Progenitor cell of endocrine pancreas (in vitro differentiated cells): ENCODE measurements at places on chromosomes 3 and 15.

DNA sequence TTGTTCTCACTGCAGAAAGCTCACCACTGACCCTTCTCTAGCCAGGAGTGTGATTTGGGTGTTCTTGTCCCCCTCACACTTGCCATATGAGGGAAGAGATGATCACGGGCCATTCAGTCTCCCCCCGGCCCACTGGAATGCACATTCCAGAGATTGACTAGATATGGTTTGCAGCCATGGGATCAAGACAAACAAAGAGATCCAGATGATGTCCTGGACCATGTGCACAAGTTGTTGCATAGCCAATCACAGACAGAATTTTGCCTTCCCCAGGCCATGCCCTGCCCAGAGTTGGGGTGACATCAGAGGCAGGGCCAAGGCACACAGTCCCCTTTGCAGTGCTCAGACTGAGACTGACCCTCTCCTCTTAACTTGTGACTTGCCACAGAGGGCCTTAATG is 14.8 kb downstream of the MUC13 start:
- no peak for DNase-seq

- no peak for DNase-seq
These were observed 143.7 kb upstream of the KCNMB2 start for GRCh38 chr3:178392511-178392926.

GRCh38 chr15:101338502-101339057 is 43.5 kb upstream of the SNRPA1 start:
- no peak for DNase-seq

GRCh38 chr3:159609625-159610024 is 379.0 kb upstream of the IL12A start:
- no peak for DNase-seq

DNA sequence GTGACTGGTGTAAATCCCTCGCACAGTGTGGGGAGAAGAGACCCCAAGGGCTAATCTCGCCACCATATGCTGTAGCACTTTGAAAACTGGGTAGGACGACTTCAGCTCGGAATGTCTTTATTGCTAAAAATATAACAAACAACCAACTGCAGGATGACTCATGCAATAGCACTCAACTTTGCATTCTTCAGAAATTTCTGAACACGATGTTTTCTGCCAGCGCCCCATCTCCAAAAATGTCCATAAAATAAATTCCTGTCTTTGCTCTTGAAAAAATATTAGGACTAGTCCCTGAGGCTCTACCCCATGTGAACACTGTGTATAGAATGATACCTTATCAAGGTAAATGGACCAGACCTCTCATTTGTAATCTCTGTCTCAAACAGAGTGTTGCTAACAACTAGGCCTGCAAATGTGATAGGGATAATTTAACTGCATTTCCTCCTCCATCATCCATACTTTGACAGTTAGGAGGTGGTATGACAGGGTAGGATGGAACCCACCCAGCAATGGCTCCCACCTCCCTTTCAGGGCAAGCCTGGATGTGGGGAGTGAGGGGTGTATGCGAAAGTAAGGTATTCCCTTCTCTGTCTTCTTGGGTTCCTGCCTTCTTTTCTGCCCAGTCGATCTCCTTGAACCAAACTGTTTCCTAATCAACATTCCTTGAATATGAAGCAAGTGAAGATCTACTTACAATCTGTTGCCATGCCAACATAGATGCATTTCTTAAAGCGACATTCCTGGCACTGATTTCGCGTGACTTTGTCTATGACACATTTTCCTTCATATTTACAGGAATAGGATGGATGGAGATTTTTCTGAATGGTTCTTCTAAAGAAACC is 201.1 kb downstream of the NR1D2 start:
- DNase-seq: no peak

GRCh38 chr3:52279596-52279995 is 1.1 kb upstream of the WDR82 start:
- no peak for DNase-seq

DNA sequence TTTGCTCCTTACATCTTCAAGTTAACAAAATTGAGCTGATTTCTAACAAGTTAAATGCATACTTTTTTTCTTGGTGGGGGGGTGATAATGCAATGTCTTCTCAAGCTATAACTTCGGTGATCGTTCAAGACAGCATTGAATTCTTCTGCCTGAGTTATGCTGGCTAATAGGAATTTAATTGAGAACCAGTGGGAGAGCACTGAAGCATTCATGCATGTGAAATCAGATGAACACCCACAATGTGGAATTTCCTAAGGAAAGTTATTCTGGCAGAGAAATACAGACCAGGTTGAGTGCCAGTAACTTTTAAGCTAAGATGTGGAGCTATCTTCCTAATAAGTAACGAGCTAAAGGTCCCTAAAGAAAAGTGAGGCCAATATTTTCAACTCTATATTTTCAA is 3.0 kb downstream of the SPATA16 start:
- no peak for DNase-seq

DNA sequence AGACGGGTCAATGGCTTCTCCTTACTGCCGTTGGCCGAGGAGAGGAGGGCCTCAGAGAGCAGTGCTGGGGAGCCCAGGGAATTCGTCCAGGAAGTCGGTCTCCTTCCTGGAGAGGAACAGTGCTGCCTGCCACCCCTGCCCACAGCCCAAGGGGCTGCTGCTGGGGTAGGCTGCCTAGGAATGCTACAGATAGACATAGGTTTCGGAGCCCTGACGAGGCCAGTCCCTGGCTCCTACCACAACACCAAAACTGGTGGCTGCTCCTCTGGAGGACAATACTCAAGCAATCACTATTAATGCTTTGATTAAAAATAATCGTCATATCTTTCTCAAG is 30.5 kb downstream of the ANP32A start:
- DNase-seq: no peak

GRCh38 chr15:87496109-87496508 is 760.4 kb downstream of the NTRK3 start:
- DNase-seq: no peak

GRCh38 chr3:187734841-187735240 is 10.4 kb downstream of the BCL6 start:
- no peak for DNase-seq

- DNase-seq: no peak
These were observed 44.6 kb downstream of the NR2C2 start for GRCh38 chr3:14991818-14992612.

DNA sequence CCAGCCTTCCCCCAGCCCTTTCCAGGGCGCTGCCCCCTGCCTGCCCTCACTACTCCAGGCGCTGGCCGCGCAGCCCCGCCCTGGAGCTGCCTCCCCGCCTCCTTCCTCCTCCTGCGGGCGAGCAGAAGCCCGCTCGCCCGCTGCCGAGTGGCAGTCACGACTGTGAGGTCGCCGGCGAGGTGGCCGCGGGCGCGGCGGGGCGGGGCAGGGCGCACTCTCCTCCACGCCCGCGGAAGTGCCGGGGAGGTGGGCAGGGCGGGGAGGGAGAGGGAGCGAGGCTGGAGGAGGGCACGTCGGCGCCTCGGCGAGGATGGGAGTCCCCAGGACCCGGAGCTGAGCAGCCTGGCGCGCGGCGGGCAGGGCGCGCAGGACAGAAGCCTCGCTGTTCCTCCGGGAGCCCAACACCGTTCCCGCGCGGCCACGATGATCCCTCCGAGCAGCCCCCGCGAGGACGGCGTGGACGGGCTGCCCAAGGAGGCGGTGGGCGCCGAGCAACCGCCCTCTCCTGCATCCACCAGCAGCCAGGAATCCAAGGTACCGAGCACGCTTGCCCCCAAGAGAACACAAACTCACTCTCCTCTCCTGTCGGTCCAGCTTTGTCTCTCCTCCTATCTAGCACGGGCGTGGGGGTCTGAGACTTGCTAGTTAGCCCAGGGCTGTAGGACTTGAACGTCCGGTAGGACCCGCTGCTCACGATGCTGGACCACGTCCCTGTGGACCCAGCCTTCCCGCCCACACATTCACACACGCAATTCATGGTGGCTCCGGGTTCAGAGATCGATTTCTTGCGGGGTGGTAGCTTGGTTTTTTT is at the start of gene STAC:
Gene STAC (plus strand): TSS at position 284 of the 811 bp plus-strand sequence. CDS start 140 bp downstream, at position 424.
- DNase-seq: peak; percentile 40

- DNase-seq: no peak
These were observed 346.8 kb downstream of the ARPP21 start for GRCh38 chr3:35986161-35986560.

DNA sequence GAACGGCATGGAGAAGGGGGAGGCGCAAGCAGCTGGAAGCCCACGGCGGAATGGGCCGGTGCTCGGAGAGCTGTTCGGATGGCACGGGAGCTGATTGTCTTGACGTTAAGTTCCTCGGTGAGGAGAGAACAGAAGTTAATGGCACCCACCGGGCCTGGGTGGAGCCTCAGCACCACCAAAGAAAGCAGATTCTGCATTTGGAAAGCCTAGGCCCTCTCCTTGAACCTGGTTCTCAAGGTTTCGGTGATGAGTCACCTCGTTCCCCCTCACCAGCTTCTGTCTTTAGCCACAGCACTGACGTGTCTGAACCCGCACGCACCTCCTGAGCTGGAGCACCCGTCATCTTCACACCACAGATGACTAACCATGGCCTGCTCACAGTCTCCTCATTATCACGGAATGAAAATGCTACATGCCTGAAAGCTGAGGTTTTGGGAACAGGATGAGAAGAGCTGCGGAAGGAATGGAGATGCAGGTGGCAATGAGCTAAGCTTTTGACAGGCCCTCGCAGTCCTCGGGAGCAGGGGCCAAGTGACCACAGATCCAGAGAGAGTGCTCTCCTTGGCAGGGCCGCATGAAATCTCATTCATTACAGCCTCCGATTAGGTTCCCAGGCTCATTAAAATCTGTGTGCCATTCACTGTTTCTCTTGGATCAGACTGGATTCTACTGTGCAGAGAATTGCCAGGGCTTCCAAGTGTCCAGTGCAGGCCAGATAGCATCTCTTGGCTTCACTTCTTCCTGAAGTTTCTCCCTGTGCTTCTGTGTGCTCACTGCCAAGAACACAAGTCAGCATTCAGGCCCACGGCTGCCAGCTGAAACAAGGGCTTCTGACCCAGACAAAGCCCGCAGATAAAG is 96.3 kb upstream of the DLG1 start:
- no peak for DNase-seq

DNA sequence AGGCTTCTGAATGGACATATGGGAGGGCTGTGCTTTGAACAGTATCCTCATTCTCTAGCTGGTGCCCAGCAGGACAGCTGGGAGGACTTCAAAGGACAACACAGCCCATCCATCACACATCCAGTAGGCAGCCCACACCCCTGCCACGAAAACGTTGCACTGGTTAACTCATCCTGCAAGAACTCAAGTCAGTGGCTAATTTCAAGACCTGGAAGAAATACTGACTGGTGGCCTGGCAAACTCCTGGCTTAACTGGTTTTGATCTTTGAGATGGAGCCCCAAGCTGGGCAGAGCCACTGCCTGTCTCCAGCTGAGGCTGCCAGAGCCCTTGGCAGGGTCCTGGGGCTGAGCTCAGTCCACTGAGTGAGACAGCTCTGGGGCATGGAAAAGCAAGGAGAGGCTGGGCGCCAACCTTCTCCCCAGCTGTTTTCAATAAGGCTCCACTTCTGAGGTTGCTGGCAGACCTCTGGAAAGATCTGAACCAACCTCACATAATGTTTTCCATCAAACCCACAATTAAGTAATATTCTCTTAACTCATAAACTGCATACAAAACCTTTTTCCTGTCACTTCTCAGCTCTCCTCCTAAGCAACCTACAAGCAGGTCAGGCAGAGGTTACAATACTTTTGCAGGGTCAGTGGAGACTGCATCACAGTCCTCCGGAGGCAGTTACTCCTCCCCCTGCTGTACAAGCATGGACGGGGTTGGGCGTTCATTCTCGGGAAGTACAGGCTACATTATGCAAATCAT is 110.3 kb downstream of the MYLK start:
- DNase-seq: no peak

DNA sequence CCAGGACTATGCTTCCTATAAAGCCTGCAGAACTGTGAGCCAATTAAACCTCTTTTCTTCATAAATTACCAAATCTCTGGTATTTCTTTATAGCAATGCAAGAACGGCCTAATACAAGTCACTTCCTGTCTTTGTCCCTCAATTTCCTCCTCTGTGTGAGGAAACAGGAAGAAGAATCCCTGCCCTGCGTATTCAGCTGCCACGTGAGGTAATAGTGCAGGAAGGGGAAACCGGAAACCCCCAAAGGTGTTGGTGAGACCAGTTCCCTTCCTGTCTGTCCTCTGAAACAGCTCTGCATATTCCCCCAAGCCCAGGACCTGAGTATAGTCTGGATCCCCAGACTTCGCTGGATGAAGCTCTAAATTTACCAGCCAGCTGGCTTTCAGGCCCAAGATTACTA is 18.1 kb upstream of the PTPN23 start:
- DNase-seq: no peak

- no peak for DNase-seq
These were observed 318.6 kb upstream of the LRRFIP2 start for GRCh38 chr3:37492977-37493471.

GRCh38 chr3:122469659-122470058 is 45.1 kb downstream of the KPNA1 start:
- no peak for DNase-seq

GRCh38 chr3:136490646-136491405 is 240.7 kb downstream of the PCCB start:
- no peak for DNase-seq

DNA sequence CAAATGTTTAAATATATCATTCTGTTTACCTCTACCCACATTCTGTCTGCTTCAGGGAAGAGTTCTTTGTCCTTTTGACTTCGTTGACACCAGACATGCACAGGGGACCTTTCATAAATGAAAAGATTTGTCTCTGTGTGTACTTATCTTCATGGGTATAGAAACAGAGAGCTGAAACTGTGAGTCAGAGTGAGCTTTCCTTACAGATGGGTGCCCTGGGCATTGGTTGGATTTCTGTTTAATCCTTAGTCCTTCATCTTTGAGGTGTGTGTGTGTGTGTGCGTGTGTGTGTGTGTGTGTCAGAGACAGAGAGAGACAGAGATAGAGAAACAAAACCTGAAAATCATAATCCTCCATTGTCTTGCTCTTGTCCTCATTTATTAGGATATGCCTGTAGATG is 517.4 kb downstream of the TUSC7 start:
- no peak for DNase-seq

DNA sequence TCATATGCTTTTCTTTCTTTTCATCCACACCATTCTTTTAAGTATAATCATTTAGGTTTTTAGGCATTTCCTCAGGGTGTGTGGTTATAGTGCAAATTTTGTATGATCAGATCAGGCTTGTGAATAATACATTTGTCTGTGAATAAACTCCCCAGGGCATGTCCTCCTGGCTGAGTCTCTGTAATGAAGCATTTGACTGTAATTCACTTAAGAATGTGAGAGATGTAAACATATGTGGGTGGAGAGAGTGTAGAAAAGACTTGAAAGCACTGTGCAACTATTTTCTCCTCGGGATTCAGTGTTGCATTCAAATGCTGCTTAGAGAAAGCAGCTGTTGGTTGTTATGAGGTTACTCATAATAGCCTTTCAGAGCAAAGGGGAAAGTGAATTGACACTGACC is 996.5 kb downstream of the TUSC7 start:
- no peak for DNase-seq

DNA sequence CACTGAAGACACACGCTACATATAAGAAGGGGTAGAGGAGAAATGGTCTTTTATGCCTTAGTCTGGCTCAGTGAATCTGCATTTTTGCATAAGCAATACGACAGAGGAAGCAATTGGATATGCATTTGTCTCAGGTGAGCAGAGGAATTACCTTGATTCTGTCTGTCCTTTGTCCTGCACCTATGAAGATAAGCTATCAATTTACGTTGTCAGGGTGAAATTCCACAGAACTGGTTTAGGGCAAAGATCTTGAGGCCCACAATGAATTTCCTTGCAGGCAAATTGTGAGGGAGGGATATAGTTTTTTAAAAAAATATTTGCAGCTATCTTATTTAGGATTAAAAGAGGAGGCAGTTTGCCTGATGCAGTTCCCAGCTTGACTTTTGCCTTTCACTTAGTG is 31.6 kb upstream of the MASP1 start:
- DNase-seq: no peak
